ENCODE measurements at places on chromosomes 1 and 21.

DNA sequence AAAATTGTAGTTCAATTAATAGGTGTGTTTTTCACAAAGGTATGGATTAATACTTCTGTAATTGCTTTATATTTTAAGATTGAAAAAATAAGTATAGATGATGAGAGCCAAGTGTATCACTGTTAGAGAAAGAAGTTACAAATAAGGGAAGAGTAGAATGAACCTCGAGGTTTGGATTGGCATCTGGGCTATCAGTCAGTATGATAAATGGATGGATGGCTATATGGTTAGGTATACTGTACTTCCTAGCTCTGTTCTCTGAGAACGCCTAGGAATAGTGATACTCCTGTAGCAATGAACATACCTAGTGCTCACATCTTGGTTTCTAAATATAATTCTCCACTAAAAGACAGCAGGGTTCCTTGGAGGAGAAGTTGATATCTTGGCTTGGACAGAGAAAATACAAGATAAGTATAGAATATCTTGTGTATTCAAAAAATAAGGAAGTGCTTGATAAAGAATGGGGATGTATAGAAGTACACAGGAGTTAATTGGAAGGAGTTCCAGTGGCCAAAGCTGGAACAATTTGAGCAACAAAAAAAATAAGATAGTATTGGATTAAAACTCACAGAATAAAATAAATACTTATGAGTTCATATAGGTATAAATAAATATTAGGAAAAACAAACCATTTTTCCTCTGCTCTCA, 12.4 kb downstream of the IPO9 start:
- DNase-seq, result no peak

DNA sequence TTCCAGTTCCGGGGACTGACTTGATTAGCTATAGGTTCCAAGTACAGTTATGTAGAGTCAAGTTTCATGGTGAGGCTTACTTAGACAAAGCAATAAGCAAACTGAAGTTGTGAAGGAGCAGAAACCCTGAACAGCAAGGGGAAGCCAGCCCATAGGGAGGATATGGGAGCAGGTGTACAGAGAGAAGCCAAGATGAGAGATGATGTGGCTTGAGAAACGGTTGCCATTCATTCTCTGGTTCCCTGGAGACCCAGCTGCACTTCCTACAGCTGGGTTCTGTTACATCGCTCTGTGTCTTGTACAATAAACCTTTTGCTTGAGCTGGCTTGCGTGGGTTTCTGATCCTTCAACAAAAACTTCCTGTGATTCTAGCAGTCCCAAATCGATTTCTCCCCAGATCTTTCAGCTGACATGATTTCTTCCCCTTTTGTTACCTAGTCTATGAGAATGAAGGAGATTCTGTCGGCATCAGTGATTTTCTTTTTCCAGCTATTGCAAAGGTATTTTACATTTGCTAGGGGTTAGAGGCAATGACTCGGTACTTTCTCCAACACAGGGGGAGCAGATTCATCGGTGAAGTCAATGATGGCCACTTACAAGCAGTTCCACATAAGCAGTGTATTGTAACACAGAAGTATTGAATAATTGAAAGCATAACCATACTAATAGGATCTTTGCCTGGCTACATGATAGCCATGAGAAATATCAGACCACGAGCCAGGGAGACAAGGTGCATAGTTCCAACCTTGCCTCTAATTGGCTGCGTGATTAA, 67.3 kb downstream of the URB2 start:
- no peak for DNase-seq

DNA sequence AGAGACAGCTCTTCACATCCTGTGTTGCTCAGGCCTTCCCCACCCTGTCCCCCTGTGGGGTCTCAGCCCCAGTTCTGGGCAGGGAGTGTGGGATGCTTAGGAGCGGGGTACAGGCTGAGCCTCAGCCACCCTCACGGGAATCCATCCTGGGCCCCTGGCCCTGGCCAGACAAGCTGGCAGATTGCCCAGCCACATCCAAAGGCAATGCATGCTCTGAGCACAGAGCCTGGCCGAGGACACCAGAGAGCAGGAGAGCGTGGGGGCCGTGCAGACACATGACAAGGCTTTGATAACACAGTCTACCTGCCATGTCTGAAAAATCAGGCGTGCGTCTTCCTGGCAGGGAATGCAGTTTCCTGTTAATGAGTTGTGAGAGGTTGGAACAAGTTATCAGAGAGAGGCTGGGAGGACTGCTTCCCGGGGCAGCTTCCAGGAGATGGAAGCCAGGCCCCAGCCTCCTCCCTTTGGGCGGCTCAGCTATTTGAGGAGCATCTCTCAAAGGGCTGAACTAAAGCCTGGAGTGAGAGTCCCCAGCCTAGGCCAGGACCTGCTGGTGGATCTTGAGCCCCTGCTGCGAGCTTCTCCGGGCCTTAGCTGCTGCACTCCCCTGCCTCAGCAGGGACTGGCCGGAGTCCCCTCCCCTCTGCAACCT, 72.2 kb upstream of the SELENON start:
- no peak for DNase-seq

DNA sequence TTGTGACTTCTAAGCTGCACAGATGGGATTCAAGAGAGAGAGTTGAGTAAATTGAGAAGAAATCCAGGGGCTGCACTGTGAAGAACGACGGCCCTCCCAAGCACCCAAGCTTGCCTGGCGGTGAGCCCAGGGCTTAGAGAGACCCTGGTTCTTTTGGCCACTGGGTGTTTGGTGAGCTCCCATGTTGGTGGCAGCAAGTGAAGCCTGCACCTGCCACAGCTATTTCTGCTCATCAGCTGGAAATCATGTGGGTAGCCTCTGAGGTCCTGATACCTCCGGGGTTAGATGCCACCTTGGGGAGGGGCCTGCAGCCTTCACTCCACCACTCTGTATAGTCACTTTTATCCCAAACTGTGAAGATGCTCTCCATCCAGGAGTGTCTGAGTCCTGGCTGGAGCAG, 6.2 kb upstream of the BTG2 start:
- no peak for DNase-seq

Measured in stimulated activated CD4-positive, alpha-beta T cell treated with anti-CD3 and anti-CD28 coated beads, Interleukin-1b, Interleukin-23, amount 100 ng/mL, for 48 hours (primary cell).